ENCODE measurements at places on chromosomes 12 and 14.
A peak's percentile ranks its signal among the peaks of the same experiment; 100 is the strongest.

- no peak for DNase-seq
Observed at GRCh38 chr14:86940106-86940505, 1052.9 kb downstream of the GALC start.

DNA sequence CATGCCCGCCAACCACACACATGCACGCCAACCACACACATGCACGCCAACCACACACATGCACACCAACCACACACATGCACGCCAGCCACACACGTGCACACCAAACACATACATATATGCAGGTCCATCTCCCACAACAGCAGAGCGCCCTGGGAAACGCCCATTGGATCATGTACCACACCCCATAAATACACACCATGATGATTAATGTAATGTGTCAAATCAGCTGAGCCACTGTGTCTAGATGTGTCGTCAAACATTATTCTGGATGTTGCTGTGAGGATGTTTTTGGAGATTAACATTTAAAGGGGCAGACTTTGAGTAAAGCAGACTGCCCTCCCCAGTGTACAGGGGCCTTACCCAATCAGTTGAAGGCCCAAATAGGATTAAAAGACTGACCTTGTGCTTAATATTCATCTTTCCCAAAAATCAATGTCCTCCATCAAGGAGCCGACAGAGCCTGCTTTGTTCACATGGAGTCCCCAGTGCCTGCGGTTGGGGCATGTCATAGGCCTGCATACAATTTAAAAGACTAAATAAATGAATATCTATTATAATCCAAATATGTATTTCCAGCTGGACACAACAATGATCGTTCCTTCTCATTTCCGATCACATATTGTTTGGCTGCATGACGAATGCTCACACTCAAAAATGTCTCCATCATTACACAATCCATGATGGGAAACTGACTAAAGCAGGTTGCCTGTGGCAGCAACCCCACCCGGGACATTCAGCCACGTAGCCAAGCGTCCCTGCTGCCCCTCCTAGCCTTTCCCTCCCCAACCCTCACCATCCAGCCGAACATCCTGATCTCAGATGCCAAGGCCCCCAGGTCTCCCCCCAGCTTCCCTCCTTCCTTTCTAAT lies 23.2 kb upstream of the BDKRB2 start:
- no peak for DNase-seq

DNA sequence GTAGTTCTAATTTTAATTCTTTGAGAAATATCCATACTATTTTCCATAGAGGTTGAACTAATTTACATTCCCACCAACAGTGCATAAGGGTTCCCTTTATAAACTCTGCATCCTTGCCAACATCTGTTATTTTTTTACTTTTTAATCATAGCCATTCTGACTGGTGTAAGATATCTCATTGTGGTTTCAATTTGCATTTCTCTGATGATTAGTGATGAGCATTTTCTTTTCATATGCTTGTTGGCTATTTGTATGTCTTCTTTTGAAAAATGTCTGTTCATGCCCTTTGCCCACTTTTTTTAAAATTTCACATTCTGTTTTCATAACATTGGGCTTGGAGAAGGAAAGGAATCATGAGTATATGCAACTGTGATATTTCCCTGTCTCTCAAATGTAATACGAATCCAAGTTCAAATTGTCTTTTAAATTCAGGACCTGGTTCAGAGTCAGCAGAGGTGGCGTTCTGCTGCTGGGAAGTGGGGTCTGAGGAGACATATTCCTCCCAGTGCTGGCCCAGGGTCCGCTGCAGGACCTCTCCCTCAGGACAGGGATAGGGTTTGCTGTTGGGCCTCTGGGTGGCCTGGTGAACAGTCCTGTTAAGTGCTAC lies 81.2 kb upstream of the ETV6 start:
- DNase-seq, result no peak

DNA sequence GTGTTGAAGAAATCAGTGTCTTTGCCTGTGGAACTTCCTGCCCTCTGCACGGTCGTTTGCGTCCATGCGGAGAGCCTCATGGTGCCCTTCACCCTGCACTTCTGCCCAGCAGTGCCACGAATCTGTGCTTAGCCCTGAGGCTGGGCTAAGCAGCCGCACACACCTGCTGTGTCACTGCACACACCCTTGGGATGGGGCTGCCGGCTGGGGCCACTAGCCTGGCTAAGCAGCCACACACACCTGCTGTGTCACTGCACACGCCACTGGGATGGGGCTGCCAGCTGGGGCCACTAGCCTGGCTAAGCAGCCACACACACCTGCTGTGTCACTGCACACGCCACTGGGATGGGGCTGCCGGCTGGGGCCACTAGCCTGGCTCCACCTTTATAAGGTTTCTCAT lies 188.5 kb downstream of the KIF26A start:
- no peak for DNase-seq

- no peak for DNase-seq
Observed at GRCh38 chr12:110776410-110776809, 33.7 kb upstream of the PPP1CC start.

DNA sequence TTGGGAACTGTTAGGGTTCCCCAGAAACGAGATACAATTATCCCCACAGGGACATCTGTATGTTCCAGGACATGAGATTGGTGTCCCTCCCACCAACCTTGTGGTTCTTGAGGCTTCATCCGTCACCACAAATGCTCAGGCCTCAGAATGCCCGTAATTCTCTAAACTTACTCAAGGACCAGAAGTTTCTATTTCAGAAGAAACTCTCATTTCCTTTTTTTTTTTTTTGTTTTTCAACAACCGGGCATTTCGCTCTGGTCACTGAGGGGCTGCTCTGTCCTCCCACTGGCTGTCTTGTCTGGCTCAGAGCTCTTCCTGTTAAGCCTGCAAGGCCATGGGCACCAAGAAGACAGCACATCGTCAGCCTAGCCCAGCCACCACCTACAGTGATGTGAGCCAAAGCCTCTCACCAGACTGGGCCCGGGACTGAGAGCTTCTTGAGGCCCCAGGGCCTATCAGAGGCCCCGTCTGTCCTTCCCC lies 36.2 kb downstream of the VDR start:
- no peak for DNase-seq

- no peak for DNase-seq
Observed at GRCh38 chr14:101058571-101058970, 155.0 kb upstream of the RTL1 start.

- peak; percentile 66 for DNase-seq
Observed at GRCh38 chr12:48183091-48183875, at the start of gene CCDC184. Gene CCDC184 (plus strand): TSS chr12:48183644. CDS start chr12:48184123, 479 bp downstream.

GRCh38 chr12:18400186-18400585 lies 138.9 kb downstream of the PIK3C2G start:
- no peak for DNase-seq

- no peak for DNase-seq
Observed at GRCh38 chr12:108355069-108355468, 16.0 kb upstream of the CMKLR1 start.

- DNase-seq, result no peak
Observed at GRCh38 chr14:58465421-58465820, 37.9 kb downstream of the KIAA0586 start.

DNA sequence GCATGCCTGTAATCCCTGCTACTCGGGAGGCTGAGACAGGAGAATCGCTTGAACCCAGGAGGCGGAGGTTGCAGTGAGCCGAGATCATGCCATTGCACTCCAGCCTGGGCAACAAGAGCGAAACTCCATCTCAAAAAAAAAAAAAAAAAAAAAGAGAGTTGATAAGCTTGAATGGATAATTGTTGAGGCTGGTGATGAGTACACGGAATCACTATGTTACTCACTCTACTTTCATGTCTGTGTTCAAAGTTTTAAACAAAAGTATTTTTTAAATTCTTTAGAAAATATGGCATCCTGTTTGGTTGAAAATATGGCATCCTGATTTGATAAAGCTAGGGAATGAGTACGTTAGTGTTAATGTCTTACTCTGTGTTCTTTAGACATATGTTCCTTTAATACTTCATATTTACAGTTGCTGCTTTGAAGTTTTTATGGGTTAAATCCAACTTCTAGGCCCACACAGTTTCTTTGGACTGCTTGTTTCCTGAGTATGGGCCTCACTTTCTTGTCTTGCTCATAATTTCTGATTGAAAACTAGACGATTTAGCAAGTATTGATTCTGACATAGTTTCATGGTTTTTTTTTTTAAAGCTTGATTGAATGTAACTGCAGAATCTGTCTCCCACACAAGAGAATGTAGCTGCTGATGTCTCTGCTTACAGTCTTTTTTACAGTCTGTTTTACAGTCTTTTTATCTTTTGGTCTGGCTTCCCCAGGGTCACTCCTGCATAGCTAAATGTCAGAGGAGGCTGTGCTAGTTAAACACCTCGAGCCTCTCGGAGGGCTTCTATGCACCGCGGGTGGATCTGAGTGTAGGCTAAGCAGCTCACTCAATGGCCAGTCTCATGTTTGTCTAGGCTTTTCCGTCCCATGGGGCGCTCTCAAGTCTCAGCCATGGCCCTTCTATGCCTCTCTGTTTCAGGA lies 14.1 kb upstream of the FBLN5 start:
- DNase-seq, result no peak

GRCh38 chr14:101108579-101109346 lies 205.2 kb upstream of the RTL1 start:
- no peak for DNase-seq

DNA sequence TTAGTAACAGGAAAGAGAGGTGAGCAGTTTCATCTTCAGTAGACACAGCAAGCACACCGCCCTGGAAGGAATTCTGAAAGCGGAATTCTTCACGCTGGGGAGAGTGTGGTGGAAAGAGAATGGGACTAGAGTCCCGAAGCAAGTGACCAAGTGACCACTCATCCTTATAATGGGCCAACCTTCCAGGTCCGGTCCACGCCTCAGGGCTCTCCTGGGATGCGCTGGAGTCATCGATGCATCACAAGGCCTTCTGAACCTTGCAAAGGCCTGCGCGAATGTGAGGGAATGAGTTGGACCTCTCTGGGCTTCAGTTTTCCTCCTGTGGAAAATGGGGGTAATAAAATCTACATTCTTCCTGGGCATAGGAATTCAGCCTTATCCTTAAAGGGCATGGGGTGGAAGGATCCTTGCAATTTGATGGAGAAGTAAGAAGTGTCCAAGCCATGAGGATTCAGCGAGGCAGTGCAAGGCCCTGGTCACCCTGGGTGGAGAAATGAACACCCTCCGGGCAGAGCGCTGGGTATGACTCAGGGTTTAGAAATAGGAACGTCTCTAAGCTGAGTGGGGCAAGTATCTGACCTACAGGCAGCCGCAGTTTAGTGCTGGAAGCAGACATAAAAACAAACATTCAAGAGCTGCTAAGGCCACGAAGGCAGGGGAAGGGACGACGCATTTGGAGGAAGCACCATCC lies 97.7 kb downstream of the SETD3 start:
- no peak for DNase-seq

- peak; percentile 64 for DNase-seq
Observed at GRCh38 chr12:30719060-30719459, 23.4 kb upstream of the IPO8 start.

GRCh38 chr12:120170631-120171030 lies 23.9 kb downstream of the GCN1 start:
- no peak for DNase-seq

- DNase-seq, result no peak
Observed at GRCh38 chr12:108596854-108597558, 878 bp downstream of the TMEM119 start.

GRCh38 chr12:17206553-17206952 lies 600.6 kb upstream of the LMO3 start:
- peak; percentile 5 for DNase-seq

DNA sequence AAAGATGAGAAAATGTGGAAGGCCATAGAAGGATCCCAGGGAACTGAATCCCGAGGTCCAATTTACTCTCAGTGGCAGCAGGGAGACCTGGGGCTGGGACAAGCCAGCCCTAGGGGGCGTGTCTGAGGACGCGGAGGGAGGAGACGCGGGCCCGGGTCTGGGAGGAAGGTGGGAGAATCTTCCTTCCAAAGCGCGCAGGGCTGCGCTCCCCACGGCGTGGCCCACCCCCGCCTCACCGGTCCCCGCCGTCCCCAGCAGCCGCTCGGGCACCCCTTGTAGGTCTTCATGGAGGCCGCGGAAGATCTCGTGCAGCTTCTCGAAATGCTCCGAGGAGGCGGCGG lies 323 bp downstream of the VTI1B start:
- DNase-seq, result peak; percentile 24

DNA sequence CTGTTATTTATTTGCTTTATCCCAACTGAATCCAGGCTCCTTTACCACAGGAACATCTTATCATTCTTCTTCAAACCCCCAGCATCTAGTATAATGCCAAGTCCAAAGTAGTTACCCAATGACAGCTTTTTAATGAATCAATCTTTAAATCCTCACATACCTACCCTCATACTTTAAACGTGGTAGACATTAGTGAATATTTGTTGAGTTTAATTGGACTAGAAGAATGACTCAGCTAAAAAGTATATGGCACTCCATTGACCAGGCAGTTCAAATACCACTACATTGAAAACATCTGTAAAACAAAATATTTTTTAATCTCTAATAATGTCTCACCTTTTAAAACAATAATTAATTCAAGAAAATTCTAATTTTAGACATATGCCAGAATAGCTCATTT lies 98.1 kb downstream of the ZFC3H1 start:
- no peak for DNase-seq

DNA sequence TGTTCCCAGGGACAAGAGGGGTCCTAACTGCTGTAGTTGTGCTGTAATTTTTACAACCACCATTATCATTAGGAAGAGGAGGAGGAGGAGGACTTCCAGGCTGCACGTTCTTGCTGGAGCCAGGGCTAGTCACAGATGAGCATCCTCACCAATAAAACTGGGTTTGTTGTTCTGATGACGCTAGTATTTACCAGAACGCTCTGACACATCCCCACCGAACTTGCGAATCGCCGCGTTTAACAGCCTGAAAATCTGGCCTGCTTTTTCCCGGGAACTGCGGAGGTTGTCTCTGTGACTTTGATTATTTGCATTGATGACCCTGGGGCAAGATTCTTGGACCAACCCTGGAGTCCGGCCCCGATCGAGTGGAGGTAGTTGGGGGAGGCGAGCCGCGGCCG lies 10.2 kb downstream of the TBX5 start:
- DNase-seq, result no peak

- DNase-seq, result no peak
Observed at GRCh38 chr12:97466000-97466399, 3.4 kb downstream of the RMST start.

DNA sequence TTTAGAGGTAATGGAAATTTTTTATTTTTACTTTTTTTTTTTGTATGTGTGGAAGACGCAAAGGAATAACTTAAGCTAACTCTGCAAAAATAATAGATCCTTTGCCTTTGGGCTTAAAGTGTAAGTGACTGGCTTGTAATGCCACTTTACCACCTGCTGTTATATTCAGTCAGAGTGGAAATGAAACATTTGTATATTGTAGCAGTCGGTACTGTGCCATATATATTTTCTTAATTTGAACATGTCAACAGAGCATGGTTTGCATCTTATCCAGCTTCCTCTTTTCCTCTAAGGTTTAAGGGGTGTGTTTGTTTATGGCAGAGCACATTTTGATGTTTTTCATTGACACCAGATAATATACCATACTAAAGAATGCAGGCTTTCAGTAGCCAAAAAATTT lies 176.6 kb downstream of the TRHDE start:
- no peak for DNase-seq

GRCh38 chr12:24246376-24246775 lies 296.9 kb upstream of the SOX5 start:
- no peak for DNase-seq

- DNase-seq, result no peak
Observed at GRCh38 chr14:75631453-75631831, 29.2 kb downstream of the ERG28 start.

GRCh38 chr14:99213101-99213500 lies 58.9 kb downstream of the BCL11B start:
- DNase-seq, result no peak

- peak; percentile 99 for DNase-seq
Observed at GRCh38 chr12:89756585-89757398, 48.2 kb upstream of the ATP2B1 start.

GRCh38 chr12:18549598-18549997 lies 188.2 kb downstream of the PLCZ1 start:
- DNase-seq, result no peak
